Panc1 (cell line): ENCODE measurements at places on chromosomes 11 and 22. TPM values are rescaled to one million over a fixed set of nuclear protein-coding genes. Genes with fewer than 3 reads are reported as not detected.

GRCh38 chr11:79077702-79078330 is 363.0 kb downstream of the TENM4 start:
- no peak for DNase-seq

DNA sequence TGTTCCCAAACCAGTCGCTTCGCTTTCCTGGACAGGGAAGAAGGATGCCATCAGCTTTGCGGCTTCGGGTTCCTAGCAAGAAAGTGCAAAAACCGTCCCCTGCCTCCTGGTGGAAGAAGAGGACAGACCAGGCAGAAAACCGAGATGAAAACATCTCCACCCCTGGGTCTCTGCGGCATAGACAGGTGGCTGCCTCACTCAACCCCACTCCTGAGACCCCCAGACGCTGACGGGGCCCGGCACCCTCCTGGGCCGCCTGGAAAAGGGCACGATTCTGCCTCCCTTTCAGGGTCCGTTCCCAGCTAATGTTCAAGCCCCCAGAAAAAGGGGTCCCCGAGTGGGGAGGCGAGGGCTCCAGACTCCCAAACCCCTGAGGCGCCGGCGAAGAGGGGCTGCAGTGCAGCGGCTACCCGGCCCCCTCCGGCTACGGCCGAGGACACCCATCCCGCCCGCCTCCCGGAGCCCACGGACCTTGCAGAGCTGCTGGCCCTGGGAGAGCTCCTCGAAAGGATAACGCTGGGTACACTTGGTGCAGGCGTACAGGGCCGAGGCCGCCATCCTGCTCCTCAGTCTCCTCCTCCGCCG is 569 bp downstream of the FAM76B start:
- DNase-seq, result no peak

Gene PHETA2
- total RNA-seq, result 1.3 TPM

DNA sequence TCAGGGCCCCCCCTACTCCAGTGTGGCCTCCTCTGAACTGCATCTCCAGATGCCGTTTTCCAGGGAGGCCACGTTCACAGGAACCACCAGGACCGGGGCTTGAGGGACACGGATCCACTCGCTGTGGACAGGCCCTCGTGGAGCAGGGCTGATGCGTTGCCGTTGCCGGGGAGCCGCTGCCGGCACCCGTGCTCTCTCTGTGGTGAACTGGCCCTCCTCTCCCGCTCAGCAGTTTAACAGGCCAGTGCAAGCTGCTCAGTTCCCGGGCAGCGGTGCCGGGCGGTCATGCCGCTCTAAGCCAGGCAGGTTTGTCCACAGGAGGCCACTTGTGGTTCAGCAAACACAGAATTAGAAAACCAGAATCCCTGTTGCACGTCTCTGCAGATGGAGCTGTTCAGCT is 301.6 kb downstream of the TBC1D22A start:
- no peak for DNase-seq

Gene TPBGL
- 0.54 TPM for total RNA-seq

DNA sequence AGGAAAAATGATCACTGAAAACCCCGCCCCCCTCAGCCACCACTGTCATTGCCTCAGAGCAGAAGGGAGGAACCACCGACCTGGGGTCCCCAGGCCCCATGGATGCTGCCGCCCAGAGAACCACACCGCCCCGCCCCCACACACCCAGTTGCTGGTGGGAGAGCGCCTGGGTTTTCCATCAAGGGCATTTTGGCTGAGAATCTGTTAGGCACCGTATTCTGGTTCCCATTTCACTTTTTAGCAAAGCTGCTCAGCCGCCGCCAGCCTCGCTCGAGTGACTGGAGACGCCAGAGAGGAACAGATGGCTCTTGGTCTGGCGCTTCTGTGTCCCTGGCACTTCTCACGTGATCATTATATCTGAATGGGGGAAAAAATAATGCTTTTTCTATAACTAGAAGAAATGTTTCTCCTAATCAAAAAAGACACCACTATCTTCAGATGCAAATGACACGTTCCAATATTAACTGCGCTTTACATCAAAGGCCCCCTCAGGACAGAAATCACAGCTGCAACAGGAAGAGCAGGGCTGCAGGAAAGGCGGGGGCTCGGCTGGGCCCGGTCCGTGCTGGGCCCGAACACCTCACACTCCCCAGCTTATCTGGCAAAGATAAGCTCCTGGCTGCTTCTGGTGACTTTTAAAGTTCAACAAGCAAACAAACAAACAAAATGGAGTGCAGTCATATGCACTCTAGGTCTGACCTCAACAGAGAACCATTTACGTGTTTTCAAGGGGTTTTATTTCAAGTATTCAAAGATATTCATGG is 149.8 kb downstream of the MPPED1 start:
- DNase-seq, result no peak

GRCh38 chr11:112525844-112526590 is 265.4 kb upstream of the PLET1 start:
- DNase-seq, result no peak

GRCh38 chr22:17705951-17706900 is 67.7 kb downstream of the BCL2L13 start:
- peak; percentile 83 for DNase-seq

Gene CNIH2
- total RNA-seq, result 9.3 TPM

DNA sequence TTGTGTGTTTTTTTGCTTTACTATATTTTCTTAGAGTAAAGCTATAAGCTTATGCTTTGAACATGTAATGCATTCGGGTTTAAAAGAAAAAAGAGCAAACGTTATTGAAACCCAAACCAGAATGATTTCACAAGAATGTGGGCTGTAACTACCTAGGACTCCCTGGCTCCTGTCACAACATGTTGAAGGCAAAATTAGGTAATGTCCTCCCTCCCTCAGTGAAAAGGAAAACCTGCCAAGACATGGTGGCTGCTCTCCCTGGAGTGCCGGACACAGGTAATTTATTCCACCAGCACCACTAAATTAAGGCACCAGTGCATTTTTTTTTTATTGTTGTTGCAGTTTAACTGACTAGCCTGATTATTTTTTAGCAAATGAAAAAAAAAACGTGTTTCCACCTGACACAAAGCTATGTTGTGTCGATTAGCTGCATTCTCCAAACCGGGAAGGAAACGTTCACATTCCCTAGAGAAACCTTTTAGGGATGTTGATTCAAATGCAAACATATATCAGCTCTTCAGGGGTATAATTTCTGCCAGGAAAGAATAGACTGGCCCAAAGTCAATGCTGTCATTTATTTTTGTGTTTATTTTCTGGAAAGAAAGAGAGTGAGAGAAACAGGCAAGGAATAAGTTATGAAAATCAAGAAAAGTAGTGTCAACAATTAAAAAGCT is 134.6 kb downstream of the CCDC34 start:
- no peak for DNase-seq

GRCh38 chr22:41405588-41405987 is 23.8 kb downstream of the TEF start:
- no peak for DNase-seq

DNA sequence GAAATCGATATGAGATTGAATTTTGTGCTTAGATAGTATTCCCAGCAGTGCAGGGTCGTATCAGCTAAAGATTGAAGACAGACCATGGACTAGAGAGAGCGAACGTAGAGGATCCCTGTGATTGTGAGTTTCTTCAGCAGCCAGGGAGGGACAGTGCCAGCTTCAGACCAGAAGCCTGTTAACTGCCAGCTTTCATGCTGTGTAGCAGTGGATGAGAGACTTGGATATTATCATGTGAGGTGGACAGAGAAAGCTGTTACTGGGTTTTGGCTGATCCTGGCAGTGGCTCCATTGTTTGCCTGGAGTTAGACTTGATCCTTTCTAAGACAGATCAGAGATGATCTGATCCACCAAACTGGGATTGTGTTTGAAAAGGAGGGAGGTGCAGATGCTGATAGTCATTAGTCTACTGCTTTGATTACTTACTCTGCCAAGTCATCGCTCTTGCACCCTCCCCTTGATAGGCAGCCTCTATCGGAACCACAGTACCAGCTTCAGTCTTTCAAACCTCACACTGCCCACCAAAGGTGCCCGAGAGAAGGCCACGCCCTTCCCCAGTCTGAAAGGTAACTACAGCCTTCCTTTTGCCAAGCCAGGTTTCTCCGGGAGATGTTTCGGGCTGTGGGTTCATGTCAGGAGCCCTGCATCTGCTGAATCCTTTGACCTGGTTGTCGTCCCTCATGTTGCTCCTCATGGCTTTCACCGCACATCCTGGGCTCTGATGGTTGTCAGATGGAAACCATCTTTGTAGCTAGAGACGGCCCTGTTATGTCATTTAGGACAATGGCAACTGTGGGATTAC is 16.2 kb downstream of the MADD start:
- DNase-seq, result no peak

DNA sequence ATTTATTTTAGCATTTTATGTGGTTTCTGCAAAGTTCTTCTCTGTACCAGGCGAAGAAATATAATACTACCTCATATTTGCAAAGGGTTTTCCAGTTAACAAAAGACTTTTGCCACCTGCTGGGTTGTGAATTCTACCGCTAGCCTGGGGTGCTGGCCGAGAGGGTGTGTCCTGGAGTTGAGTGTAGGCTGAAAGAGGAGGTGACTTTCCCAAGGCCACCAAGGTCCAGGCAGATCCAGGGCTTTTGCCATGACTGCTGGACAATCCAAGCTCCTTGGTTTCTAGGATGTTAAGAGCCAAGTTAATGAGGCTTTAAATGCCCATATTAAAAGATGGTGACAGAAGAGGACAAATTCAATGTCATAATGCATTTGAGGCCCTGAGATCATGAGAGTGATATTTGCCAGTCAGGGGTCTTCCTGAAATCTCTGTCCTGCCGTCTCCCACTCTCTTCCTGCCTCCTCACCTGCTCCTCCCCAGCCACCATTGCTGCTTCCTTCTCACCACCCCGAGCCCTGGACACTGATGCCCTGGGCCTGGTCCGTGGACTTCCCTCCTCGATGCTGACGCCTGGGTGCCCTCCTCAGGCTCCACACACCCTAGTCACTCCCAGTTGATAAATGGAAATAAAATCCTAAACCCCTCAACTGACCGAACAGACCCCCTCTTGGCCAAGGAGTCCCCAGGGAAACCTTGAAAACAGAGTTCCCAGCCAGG is 825.6 kb downstream of the TBC1D22A start:
- DNase-seq, result no peak

Gene DEUP1
- total RNA-seq, result not detected

DNA sequence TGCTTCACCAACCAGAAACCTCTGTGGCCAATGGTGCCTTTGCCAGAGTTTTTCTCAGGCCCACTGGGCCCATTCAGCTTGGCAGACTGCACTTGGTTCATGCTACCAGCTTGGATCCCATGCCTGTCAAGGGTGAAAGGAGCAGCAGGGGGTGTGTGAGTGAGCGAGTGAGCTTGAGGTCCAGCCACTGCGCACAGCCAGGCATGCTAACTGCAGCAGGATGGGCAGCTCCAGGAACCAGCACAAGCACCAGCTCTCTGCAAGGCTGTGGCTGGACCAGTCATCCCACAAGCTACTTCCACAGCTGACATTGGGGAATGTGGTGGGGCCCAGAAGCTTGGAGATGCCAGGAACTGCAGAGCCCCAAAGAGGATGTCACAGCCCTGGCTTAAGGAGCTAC is 40.8 kb downstream of the DDIAS start:
- no peak for DNase-seq

DNA sequence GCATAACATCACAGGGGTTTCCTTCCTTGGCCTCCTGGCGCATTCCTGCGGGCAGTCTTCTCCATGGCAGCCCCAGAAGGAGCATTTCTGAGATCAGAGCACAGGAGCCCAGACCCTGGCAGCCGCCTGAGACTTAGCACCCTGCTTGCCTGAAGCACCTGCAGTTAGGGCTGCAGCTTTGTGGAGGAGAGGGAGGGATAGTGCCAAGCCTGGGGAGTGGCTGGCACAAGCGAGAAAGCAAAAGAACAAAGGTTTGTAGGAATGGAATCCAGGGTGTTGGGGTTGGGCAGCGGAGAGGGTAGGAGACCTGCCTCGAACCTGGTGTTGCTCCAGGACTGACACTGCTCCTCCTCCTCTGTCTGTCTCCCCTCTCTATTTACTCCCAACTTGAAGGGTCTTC is 66.9 kb downstream of the SCN3B start:
- no peak for DNase-seq

Gene ASCL2
- not detected for total RNA-seq

Gene OR51I1
- not detected for total RNA-seq

Gene CCDC81
- 0.49 TPM for total RNA-seq

Gene ABCC8
- total RNA-seq, result 0.18 TPM

DNA sequence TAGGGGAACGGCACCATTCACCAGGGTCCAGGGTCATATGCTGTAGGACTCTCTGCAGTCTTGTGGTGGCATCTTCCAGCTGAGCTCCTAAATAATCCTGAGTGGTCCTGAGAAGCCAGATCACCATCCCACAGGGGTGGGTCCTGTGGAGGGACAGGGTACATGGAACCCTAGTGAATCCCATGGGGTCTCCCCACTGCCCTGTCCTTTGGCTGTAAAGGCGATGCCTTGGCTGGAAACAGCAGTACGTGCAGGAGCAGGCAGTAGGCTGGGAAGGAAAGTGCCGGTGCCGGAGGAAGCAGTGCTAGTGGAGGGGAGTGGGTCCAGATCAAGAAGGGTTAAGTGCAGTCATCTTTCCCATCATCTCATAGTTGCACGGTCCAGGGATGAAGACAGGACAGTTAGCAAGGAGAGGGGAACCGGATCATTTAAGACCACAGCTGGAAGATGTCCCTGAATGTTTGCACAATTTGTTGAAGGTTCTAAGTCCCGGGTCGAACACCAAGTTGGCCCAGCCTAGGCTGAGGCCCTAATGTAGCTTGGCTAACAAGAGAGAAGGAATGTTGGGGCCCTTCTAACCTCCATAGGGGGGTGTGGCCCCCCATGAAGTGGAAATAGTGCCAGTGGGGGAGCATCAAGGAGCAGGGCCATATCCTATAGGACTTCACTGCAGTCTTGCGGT is 18.1 kb downstream of the TSPAN32 start:
- no peak for DNase-seq

DNA sequence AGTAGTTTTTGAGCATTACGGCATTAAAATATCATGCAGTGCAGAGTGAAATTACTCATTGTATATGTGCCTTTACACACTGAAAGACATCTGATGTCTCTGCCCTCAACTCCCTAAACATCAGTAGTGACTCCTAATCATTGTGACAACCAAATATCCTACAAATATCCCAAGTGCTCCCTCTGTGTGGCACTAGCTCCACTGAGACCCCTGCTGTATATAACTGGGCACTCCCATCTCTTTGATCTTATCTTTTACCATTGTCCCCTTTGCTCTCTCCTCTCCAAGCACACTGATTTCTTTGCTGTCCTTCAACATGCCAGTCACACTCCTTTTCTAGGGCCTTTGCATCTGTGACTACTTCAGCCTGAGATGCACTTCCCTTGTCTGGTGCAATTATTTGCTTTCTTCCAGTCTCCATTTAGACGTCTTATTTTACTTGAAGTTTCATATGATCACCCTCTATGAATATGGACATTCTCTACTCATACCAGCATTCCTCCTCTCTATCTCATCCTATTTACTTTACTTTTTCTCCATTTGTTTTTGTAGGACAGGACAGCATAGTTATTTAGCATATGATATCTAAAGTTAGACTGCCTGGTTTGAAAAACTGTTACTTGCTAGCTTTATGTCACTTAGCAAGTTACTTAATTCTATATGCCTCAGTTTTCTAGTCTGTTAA is 2.4 kb downstream of the SLC5A12 start:
- no peak for DNase-seq
